Dermis blood vessel endothelial cell (primary cell): ENCODE measurements at places on chromosomes 3 and 15. TPM values are rescaled to one million over a fixed set of nuclear protein-coding genes. Genes with fewer than 3 reads are reported as not detected.

GRCh38 chr3:178545337-178545736, 9.1 kb downstream of the KCNMB2 start:
- DNase-seq = no peak

DNA sequence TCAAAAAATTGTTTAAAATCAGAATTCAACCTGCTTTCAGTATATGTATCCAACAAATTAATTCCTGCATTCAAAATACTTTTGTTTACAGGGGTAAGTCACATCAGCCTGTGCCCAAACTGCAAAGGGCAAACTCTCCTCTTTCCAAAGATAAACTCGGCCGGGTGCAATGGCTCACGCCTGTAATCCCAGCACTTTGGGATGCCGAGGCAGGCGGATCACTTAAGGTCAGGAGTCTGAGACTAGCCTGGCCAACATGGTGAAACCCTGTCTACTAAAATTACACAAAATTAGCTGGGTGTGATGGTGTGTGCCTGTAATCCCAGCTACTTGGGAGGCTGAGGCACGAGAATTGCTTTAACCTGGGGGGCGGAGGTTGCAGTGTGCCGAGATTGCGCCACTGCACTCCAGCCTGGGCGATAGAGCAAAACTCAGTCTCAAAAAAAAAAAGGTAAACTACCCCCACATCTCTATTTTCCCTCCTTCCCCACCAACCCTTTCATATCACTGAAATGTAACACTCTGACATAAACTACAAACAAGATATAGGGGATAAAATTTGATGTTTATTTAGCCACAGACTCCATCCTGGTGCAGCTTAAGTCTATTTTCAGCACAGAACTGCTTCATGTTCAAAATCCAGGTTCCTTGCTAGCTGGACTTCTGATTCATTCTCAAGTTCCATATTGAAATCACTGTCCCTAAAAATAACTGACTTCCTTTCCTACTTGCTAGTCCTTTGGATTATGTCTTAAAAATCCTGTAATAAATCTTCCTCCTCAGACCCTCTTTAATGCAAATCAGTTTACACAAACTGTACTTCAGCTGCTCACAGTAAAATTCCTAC, 15.4 kb downstream of the UBP1 start:
- no peak for DNase-seq

GRCh38 chr15:23628612-23629233, 18.9 kb downstream of the MAGEL2 start:
- no peak for DNase-seq

DNA sequence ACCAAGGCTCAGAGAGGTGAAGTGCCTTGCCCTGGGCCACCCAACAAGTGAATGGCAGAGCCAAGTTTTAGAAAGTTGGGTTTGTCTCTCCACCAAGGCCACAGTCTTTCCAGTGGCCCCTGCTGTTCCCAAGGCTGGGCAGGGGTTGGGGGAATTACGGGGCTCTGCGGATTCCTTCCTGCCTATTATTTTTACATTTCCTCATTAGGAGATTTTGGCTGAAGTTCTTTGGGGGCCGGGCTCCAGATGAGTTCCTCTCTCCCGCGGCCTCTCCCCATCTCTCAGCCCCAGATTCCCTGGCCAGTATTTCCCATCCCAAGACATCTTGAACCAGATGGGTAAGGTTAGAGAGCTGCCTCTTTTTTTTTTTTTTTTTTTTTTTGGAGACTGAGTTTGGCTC, 44.0 kb upstream of the SMAD6 start:
- DNase-seq = no peak

DNA sequence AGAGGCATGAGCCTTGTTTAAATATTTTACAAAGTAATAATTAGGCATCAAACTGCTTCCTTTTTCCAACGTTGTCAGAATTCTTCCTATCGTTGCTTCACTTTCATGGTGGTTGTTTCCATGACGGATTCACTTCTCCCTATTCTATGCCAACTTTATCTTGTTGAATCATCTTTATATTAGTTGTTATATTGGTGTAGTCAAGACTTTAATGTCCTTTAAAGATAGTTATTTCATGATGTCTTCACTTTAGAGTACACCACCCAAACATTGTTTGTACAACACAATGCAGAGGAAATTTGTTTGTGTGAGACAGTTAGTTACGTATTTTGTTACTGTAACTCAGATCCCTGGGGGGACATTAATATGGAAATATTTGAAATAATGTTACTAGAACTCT, 61.9 kb downstream of the CRYBG3 start:
- DNase-seq = peak; percentile 17

DNA sequence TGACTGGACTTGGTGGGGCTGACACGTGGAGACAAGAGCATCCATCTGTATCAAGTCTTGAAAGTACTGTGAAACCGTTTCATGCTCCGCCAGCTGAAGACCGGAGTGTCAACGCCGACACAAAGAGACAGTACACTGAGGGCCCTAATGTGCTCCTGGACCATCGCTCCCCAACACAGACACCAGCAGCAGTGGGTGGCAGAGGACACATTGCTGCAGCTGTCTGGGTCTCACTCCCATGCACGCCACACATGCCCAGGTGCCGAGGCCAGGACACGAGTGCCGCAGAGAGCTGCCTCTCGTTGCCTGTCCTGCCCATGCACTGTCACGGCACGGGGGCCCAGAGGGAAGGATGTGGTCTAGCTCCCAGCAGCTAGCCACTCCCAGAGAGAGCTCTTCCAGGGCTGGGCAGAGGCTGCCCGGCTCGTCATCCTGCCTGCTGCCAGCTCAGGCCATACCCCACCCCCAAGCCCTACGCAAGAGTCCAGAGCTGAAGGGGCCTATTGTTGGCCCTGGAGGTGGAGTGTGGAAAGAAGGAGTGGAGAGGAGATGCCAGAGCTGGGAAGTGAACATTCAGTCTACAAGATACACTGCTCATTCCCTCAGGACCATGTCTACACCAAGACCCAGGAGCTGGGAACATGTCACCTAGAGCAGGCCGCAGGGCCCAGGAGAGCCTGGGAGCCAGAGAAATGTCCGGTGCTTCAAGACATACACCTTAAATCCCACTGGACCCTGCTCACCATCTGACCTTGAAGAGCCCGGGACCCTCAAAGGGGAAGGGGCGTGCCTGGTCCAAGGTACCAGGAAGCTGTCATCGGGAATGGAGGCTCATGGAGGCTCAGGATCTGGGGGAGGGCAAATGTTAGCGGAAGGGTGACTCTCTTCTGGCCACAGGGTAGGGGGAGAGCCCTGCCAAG, 7.7 kb downstream of the TNK2 start:
- DNase-seq = peak; percentile 61

GRCh38 chr3:127652246-127652995, 20.3 kb upstream of the ABTB1 start:
- peak; percentile 79 for DNase-seq

- DNase-seq = no peak
Measured at GRCh38 chr15:60009124-60009960, 5.2 kb downstream of the FOXB1 start.

- no peak for DNase-seq
Measured at GRCh38 chr3:163468531-163469335, 1609.6 kb downstream of the SI start.

GRCh38 chr3:73422571-73422970, 202.2 kb downstream of the PDZRN3 start:
- no peak for DNase-seq

- DNase-seq = peak; percentile 70
Measured at GRCh38 chr15:39586387-39587095, 5.7 kb downstream of the THBS1 start.

DNA sequence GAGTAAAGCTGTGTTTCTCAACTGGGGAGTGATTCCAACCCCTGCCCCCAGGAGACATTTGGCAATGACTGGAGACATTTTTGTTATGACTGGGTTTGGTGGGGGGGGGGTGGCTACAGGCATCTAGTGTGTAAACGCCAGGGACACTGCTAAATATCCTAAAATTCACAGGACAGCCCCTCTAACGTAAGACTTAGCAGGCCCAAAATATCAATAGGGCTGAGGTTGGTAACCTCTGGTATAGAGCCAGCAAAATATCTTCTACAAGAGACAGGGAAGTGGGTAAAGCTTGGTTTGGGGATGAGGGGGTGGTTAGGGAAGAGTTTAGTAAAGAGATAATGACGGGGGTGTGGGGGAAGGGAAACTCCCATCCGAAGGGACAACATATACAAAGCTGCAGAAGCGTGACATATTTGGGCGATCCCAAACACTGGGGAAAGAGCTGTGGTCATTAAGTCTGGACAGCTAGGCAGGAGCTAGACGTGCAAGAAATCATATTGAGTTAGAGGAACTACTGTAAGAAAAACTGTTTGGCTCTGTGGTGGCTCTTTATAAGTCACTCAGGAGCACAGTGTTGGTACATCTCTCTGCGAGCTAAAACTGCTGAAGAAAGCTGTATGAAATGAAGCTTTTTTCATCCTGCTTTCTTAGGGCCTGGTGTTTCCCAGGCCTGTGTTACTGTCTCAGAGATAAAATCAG, 697 bp upstream of the TRIM69 start:
- no peak for DNase-seq

GRCh38 chr3:4460334-4460733, 6.7 kb downstream of the SUMF1 start:
- DNase-seq = no peak

- DNase-seq = peak; percentile 45
Measured at GRCh38 chr3:186790261-186790981, 7.0 kb downstream of the EIF4A2 start.

GRCh38 chr15:45603881-45604280, 16.7 kb downstream of the BLOC1S6 start:
- DNase-seq = no peak

DNA sequence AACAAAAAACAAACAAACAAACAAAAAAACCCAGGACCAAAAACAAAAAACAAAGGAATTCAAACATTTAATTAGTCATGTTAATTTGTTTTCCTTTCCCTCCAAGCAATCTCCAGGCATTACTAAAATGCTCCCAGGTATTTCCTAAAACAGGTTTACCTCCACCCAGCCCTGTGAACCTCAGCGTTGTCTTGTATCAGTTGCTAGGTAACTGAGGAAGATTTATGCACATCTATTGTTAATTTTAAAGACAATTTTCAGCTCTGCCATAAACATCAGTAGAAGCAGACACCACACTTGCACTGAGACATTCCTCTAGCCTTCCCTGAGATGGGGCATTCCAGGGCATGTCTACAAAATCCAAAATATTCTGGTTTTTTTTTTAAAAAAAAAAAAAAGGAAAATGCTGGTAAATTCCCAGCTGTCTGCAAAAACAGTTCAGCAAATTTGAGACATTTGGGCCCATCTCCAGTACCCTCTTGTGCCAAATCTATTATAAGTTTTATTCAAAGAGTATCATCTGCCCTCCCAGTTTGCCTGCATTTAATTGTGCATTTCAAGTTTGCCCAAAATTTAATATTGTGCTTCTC, 227.6 kb downstream of the ADAMTS9 start:
- DNase-seq = no peak

- DNase-seq = no peak
Measured at GRCh38 chr3:191740712-191741111, 279.7 kb downstream of the PYDC2 start.

Gene VGLL3
- total RNA-seq = 0.33 and 1.0 TPM in 2 replicates

Gene ANKRD63
- total RNA-seq = not detected in 2 replicates

Gene SEMA3B
- total RNA-seq = 0.51 and 1.4 TPM in 2 replicates

Gene HYAL1
- 11.4 and 30.6 TPM in 2 replicates for total RNA-seq

Gene DENND4A
- total RNA-seq = 27.6 and 41.5 TPM in 2 replicates

Gene AHSG
- 0.05 TPM in 1 of 2 replicates, not detected in the other for total RNA-seq
